ENCODE measurements at places on chromosomes 3 and 15. TPM values are rescaled to one million over a fixed set of nuclear protein-coding genes. Genes with fewer than 3 reads are reported as not detected.

- no peak for DNase-seq
These were observed 63.8 kb downstream of the IGSF11 start for GRCh38 chr3:118970819-118971218.

DNA sequence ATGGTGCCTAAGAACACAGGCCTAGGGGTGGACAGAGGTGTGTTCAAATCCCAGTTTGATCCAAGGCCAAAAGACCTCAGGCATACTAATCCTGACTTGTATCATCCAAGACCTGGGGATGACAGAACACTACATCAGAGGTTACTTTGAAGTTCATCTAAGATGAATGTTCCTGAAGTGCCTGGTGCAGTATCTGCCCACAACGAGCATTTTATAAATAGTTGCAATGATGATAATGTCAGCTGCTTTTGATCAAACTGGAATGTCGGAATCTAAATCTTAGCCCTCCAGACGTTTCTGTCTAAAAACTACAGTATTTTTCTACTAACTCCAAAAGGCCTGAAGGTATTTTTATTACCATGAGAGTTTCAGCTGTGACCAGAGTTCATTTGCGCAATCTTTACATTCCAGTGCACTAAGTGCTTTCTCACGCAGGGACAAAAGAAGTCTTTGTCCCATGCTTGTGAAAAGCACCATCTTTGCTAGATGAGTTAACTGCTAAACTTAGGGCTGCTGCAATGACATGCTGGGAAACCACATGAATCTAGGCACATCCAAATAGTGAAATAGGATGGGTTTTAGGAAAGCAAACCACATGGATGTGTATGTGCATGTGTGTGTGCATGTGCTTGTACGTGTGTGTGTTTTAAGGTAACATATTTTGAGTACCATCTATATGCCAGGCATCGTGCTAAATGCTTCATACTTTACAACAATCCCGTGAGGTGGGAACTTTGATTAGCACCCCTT is 18.1 kb downstream of the ANXA2 start:
- no peak for DNase-seq

DNA sequence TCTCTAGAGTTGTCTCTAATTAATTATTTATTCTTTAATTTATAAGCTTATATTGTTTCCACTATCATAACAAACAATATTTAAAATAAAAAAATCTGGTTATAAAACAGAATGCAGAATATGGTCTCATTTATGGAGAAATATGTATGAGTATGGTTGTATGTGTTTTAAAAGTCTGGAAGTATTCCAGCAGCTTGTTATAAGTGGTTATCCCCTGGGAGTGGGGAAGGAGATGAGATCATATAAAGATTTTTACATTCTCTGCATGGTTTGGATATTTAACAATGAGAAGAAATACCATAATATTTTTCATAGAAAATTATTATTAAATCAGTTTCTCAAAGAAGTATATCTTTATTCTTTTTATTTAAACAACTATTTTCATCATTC is 135.4 kb upstream of the MB21D2 start:
- DNase-seq = no peak

DNA sequence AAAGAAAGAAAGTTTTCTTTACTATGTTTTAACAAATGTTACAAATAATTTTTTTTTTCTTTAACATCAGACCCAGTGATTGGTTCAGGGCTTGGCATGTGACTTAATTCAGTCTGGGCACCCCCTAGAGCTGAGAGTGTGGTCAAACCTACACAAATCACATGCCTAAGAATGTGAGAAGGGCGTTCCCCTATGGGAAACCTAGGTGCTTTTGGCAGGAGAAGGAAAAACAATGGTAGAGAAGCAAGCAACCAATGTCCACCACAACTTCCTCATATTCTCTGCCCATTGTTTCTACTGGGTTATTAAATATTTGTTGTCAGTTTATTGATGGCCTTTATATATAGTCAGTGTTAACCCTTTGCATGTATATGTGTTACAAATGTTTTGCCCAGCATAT is 21.4 kb upstream of the PIAS1 start:
- no peak for DNase-seq

DNA sequence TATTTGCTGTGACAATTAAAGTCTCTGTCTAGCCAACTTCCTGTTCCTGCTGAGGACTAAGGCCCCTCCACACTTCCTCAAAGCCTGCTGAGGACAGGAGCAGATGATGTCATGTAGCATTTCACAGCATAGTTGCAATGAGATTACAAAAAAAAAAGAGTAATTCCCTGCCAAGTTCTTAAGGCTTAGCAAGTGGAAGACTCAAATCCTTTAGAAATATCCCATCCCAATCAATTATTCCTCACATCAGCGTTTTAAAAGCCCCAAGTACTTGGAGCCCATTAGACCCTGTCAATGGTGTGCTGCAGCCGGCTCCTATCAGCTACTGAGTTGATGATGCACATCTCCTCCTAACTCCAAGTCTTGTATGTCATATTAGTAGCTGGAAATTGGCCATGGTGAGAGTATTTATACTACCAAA is 51.7 kb downstream of the TRANK1 start:
- no peak for DNase-seq

DNA sequence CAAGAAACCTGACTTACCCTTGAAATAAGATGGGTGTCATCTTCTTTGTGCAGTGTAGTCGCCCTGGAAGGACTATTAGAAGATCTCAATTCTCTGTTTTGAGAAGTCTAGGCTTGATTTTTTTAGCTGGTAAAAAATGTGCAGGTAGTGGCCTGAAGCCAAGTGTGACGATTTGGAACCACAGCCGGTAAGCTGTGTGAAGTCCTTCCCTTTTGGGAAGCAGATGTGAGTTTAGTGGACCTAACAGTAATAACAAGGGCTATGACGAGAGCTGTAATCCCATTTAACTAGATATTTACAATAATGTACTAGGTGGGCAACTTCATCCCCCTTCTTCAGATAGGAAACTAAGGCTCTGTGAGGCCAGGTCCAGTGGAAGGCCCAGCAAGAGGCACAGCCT is 81.7 kb upstream of the MYZAP start:
- DNase-seq = no peak

DNA sequence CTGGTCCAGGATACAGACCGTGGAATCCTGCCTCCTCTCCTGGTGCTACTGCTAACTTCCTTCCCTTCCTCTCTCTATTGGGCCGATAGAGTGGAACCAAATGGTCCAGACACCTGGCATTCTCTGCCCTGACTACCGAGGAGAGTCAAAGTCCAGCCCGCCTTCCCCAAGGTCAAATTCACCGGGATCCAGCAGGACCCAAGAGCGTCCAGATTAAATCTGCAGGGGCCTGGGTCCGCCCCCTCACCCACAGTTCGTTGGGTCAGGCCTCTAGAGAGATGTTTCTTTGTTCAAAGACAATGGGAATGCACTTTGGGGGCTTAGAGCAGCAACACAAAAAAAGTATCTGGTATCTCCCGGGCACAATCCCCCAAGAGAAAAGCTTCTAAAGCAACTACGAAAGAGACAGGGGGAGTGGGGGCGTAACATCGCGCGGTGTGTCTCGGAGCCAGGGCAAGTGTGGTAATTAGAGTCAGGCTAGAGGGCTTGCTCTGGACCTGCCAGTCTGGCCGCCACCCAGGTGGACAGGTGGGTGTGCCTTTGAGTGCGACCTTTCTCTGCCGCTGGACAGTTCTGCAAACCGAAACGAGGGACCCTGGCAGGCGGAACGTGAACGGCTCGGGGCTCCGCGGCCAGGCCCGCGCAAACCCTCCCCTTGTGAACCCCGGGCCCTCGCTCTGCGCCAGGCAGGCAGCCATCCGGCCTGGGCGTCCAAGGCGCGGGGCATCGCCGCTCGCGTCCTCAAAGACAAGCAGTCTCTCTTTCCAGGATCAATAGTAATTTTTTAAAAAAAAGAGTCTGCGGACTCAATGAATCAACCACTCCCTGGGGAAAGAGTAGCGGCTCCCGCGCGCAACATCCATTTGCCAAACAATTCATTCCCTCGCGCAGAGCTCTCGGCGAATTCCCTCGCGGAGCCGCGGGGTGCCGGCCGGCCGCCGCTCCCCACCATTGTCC is 806 bp downstream of the KLHL25 start:
- peak; percentile 35 for DNase-seq

- DNase-seq = no peak
These were observed 95.7 kb downstream of the DLG1 start for GRCh38 chr3:197202694-197203093.

GRCh38 chr3:197468167-197468566 is 87.6 kb downstream of the BDH1 start:
- DNase-seq = no peak

Gene LMAN1L
- total RNA-seq = not detected

Gene SEMA5B
- 57.3 TPM for total RNA-seq

Gene IGDCC3
- total RNA-seq = 298 TPM

Gene CHST13
- not detected for total RNA-seq

Gene TTC21A
- total RNA-seq = 8.2 TPM

Gene MEGF11
- 1.0 TPM for total RNA-seq

Gene GMPPB
- total RNA-seq = 40.1 TPM
